ENCODE measurements at places on chromosomes 12 and 14. TPM values are rescaled to one million over a fixed set of nuclear protein-coding genes. Genes with fewer than 3 reads are reported as not detected.

PRMT5 gene
- 106 TPM for total RNA-seq

DHRS4L2 gene
- 11.0 TPM for total RNA-seq

NPFF gene
- total RNA-seq, result not detected

TMEM229B gene
- 0.37 TPM for total RNA-seq

TGM1 gene
- total RNA-seq, result 1.1 TPM

BCL2L14 gene
- total RNA-seq, result not detected

KRT83 gene
- total RNA-seq, result not detected

SLC6A15 gene
- 86.0 TPM for total RNA-seq

CLEC4D gene
- total RNA-seq, result not detected

IFNG gene
- not detected for total RNA-seq

PAH gene
- not detected for total RNA-seq

ANO2 gene
- total RNA-seq, result not detected

SLCO1B3 gene
- total RNA-seq, result not detected

RPS29 gene
- total RNA-seq, result 1,157 TPM

DCN gene
- 956 TPM for total RNA-seq

C14orf180 gene
- total RNA-seq, result not detected

TXNDC16 gene
- total RNA-seq, result 4.0 TPM

MNAT1 gene
- 38.9 TPM for total RNA-seq

CIDEB gene
- 2.2 TPM for total RNA-seq

FSCB gene
- not detected for total RNA-seq

RERGL gene
- not detected for total RNA-seq

STYK1 gene
- 0.59 TPM for total RNA-seq

FGD4 gene
- 7.0 TPM for total RNA-seq

FAM90A1 gene
- total RNA-seq, result 0.20 TPM

DTD2 gene
- 47.7 TPM for total RNA-seq

OR6C65 gene
- total RNA-seq, result not detected

DPPA3 gene
- not detected for total RNA-seq

ST8SIA1 gene
- 2.2 TPM for total RNA-seq

OR4K13 gene
- total RNA-seq, result not detected

LARP4 gene
- 29.8 TPM for total RNA-seq

GALNT16 gene
- 2.3 TPM for total RNA-seq

APOF gene
- not detected for total RNA-seq

C12orf57 gene
- 63.9 TPM for total RNA-seq

OR11G2 gene
- total RNA-seq, result not detected

OR2AP1 gene
- total RNA-seq, result not detected

EML5 gene
- total RNA-seq, result not detected

OR4L1 gene
- not detected for total RNA-seq

RPS6KL1 gene
- 0.37 TPM for total RNA-seq

PRICKLE1 gene
- 14.0 TPM for total RNA-seq

CLEC2A gene
- total RNA-seq, result not detected

BMP4 gene
- total RNA-seq, result 0.39 TPM

KLRC2 gene
- not detected for total RNA-seq

BICDL1 gene
- not detected for total RNA-seq

SLC17A8 gene
- under 0.01 TPM for total RNA-seq

PPP2R5C gene
- total RNA-seq, result 91.5 TPM
